ENCODE measurements at places on chromosomes 6 and 20.

DNA sequence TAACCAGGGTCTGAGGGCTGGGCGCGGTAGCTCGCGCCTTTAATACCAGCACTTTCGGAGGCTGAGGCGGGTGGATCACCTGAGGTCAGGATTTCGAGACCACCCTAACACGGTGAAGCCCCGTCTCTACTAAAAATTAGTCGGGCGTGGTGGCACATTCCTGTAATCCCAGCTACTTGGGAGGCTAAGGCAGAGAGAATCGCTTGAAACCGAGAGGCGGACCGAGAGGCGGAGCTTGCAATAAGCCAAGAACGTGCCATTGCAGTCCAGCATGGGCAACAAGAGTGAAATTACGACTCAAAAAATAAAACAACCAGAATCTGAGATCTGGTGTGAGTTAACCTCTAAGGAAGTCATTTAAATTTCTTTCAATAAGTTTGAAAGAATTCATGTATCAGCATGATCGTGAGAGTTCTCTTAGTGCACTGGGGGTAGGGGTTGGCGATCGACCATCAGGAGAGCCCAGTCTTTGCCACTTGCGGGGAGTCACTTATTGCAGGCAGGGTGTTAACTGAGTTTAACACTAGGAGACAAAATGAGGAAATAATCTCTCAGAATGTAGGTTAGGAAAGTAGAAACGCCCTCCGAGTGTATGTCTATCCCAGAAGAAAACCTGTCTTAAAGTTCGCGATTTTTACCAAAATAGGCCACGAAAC is 206.5 kb upstream of the ZNF184 start:
- DNase-seq = no peak

DNA sequence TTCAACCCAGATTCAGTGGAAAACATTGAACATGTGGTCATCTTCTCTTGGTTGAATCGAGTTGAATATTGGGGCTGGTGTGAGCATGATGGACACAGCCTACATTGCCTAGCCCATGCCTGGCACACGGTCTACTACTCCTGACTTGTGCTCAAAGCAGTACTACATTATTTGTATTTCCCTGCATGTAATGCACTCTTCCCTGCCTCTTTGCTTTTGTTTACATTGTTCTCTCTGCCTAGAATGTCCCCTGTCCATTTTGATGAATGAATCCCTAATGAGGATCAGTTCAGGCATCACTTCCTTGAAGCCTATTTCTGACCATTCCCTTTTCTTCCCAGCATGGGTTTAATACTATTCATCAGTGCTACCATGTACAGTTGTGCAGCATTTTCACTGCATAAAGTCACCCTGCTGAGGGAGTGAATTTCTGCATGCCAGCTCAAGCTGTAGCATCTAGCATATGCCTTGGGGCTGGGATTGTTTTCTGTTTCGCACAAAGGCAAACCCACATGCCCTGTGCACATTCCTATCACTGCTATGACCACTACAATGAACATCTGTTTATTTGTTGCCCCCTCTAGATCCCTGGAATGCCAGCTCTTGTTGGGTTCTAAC is 75.3 kb upstream of the CCN6 start:
- DNase-seq = no peak

DNA sequence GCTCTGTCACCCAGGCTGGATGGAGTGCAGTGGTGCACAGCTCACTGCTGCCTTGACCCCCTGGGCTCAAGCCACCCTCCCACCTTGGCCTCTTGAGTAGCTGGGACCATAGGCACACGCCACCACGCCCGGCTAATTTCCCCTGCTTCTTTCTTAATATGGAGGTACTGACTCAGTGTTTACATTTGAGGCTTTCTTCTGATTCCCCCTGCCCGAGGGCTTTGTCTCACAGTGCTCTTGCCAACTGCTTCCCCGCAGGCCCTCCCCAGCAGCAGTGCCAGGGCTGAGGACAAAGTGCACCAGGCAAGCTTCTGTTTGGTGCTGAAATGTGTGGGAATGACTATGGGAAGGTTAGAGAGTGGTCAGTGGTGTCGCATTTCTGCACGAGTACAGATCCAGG is 34.8 kb downstream of the NR2E1 start:
- DNase-seq = no peak

DNA sequence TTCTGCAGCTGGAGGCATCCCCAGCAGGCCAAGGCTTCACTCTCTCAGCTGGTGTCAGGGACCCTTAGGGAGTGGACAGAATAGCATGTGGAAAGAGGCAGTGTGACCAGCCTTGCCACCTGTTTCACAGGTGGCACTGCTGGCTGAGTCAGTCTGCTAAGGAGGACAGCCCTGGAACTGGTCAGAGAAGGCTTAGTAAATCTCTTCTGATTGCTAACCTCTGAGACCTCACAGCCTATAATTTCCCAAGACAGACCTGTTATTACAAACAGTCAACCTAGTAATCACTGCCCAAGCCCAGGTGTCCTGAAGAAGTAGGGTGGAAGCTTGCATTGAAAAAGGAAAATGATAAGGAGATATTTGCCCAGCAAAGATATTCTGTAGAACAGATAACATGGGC is 26.4 kb upstream of the PAQR8 start:
- no peak for DNase-seq

DNA sequence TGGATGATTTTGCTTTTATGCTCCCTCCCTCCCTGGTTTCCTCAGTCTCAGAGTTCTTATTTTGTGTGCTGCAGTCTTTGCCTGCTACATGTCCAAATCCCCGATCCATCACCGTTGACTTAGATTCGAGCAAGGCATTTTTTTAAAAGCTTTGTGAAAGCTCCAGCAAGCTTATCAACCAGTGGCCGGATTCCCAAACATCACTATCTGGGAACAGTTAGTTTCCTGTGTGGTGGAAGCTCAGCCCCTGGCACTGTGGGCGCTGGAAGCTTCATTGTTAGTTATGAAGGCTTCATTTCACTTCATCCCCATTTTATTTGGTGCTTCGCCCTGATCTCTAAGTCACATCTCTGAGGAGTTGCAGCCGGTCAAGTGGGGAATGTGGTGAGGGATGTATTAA is 44.7 kb downstream of the DEK start:
- DNase-seq = no peak

GRCh38 chr20:13877793-13878192 is 93.0 kb downstream of the NDUFAF5 start:
- DNase-seq = no peak

- DNase-seq = no peak
Measured at GRCh38 chr20:11323816-11324215, 593.9 kb upstream of the BTBD3 start.

GRCh38 chr6:127918506-127919427 is 17.9 kb upstream of the THEMIS start:
- no peak for DNase-seq

DNA sequence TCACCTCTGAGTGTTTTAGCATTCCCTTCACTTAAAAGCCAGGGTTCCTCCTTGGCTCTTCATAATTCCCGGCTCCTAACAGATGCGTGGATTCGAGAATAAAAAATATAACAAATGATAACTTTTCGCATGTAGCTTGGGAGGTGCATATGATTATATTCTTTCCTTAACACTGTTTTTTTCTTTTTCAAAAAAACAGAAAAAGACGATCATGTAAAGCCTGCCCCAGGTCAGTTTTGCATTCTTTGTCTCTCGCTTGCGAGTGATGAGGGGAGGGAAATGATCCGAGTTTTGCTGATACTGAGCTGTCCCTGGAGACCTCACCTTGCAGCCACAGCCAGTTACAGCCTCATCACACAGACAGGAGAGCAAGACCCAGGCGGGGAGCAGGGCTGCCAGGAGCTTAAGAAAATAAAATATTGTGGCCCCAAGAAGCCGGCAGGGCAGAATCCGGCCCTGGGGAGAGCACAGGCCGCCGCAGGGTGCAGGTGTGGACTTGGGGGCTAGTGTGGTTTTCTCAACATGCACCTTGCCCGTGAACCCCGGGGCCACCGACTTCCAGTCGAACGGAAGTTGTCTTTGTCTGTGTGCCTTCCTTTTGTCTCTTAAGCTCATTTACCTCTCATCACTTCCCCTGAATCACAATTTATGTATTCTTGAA is 301.8 kb downstream of the TAF4 start:
- no peak for DNase-seq

Measured in stimulated activated CD4-positive, alpha-beta T cell treated with anti-CD3 and anti-CD28 coated beads, Interleukin-12 subunit alpha, Interleukin-12 subunit beta, amount 100 ng/mL, for 48 hours (primary cell).